T-helper 9 cell (primary cell): ENCODE measurements at places on chromosomes 6 and 20.

DNA sequence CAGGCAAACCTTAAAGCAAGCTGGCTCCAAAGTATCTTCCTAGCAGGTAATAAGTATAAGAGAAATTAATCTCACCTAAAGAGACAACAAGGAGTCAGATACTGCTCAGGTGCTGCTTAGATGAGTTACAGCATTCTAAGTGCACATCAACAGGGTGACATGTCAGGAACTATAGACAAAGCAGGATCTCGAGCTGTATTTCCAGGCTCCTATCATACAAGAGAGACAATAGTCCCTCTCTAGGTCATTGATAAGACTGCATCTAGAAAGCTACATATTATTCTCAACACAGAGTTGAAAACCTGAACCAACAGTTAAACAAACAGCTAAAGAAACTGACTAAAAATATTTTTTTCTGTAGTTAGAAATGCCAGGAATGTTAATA lies 3.9 kb downstream of the PTPRK start:
- no peak for DNase-seq

DNA sequence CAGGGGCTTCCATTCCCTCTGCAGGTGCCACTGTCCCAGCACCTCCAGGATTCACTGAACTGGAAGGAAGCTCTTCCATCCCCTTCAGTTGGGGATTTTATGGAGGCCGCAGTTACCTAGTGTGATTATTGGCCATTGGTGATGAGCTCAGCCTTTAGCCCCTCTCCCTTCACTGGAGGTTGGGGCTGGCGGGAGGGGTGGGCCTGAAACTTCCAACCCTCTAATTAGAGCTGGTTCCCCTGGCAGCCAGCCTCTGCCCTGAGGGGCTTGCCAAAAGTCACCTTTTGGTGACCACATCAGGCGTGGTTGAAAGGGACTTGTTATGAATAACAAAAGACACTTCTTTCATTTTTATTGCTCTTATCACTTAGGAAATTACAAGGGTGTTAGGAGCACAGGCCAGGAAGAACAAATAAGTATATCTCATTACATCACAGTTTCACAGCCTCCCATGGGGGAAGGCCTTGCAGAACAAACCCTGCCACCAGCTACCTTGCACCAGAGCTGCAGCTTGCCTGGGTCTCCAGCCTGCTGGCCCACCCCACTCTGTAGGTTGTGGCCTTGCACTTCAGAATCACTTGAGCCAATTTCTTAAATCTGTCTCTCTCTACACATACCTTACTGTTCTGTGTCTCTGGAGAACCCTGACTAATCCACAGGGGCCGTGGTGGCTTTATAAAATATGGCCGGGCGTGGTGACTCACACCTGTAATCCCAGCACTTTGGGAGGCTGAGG lies 5.0 kb downstream of the PYGB start:
- DNase-seq = no peak

DNA sequence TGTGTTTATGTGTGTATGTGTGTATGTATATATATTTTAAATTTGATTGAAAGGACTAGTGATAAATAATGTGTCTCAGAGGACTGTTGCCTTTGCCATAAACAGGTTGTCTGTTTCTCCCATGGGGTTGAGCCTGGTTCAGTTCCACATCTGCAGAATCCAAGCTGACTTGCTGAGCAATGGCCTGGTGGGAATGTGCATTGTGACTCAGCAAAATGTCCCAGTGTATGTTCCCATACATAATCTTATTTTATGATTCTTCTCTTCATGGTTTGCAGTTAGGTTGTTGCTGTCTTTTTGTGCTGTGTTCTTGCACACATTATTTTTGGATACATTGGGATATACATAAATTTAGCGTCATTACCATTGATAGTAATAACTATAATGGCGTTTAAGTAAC lies 115.6 kb upstream of the SLC24A3 start:
- DNase-seq = no peak

GRCh38 chr20:44537993-44538392 lies 16.1 kb upstream of the SERINC3 start:
- DNase-seq = no peak

- DNase-seq = no peak
These were observed 143.9 kb downstream of the ANKRD60 start for GRCh38 chr20:58084566-58084965.

GRCh38 chr20:47117371-47117770 lies 222.7 kb downstream of the EYA2 start:
- no peak for DNase-seq

- no peak for DNase-seq
These were observed 344.6 kb downstream of the UBE3D start for GRCh38 chr6:82720992-82721391.

- DNase-seq = no peak
These were observed 28.8 kb downstream of the RARS2 start for GRCh38 chr6:87561017-87561416.

- no peak for DNase-seq
These were observed 2.6 kb downstream of the MEP1A start for GRCh38 chr6:46795816-46796215.

DNA sequence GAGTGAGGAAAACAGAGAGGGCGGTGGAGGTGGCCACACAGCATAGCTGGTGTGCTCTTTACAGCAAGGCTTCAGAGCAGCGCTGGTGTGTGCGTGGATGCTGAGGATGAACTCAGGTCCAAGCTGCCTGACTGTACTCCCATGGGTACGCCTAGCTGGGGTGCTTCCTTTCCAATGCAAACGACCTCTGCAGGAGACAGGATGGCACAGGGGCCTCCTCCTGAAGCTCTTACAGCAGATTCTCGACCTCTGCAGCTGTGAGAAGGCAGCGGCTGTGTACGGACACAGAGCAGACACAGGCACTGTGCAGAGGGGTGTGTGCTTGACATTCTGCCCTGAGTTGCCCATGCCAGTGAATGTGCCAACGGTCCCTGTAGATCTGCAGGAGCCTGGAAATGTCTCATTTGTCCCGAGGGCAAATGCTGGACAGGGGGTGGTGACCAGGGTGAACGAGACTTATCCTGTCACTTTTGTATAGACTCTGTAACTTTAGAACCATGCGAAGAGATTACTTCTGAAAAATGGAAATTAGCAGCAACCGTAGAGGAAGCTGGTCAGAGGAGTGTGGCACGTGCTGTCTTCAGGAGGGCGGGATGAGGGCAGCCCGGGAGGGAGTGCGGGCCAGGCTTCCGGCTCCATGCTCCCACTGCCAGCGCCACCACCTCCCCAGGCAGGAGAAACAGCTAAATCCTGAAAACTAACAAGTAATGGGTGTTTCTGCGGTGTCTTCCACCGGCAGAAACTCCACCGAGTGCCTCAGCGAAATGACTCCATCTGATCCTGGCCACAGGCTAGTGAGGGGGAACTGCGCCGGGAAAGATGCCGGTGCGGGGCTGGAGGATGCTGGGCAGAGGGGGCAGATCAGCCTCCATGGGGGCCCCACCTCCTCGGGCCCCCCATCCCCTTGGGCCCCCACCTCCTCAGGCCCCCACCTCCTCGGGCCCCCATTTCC lies 120.9 kb upstream of the RPS6KA2 start:
- no peak for DNase-seq

DNA sequence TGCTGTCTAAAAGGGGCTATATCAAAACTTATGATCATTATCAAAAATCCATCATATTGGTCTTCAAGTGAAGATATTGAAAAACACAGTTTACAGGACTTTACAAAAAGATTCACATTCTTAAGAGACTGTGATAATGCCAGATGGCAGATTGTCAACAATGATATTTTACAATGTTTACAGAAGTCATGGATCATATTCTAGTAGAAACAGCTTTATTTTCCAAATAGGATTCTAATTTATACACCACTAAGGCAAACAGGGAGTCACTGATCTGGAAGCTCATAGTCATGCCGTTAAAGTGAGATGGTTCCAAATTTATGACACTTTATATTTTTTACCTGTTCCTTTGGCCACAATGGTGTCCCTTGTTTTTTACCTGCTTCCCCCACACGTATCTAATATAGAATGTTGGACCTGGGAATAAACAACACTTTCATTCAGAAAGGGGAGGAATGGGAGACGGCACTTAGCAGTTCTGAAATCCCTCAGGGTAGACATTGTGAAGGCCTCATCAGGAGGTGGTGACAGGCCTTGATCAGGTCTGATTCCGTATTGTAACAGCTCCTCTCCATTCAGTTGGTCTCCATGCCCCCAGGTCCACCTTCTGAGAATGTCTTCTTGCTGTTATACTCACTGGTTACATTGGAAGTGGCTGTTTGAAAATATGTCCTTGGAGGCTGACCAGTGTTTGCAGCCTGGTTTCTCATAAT lies 228.6 kb downstream of the ADGB start:
- no peak for DNase-seq

DNA sequence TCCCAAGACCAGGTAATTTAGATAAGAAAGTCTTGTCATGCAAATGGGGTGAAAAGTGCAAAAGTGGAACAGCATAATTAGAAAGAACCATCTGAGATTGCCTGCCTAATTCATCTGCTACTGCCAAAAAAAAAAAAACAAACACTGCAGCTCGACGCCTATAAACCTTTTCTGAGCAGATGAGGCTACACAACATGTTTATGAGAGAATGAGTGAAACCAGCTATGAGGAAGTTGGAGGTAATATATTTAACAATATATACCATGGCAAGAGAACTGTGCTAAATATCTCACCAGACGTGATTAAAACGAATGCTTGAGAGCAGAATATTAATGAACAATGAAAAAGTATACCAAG lies 50.0 kb downstream of the LAMA4 start:
- DNase-seq = no peak
